Effector memory CD4-positive, alpha-beta T cell (primary cell): ENCODE measurements at places on chromosomes 2 and 18.
A peak's percentile ranks its signal among the peaks of the same experiment; 100 is the strongest.

GRCh38 chr2:237685408-237685807 lies 58.0 kb downstream of the LRRFIP1 start:
- DNase-seq = no peak

- no peak for DNase-seq
These were observed 76.5 kb upstream of the RFX8 start for GRCh38 chr2:101551336-101551888.

DNA sequence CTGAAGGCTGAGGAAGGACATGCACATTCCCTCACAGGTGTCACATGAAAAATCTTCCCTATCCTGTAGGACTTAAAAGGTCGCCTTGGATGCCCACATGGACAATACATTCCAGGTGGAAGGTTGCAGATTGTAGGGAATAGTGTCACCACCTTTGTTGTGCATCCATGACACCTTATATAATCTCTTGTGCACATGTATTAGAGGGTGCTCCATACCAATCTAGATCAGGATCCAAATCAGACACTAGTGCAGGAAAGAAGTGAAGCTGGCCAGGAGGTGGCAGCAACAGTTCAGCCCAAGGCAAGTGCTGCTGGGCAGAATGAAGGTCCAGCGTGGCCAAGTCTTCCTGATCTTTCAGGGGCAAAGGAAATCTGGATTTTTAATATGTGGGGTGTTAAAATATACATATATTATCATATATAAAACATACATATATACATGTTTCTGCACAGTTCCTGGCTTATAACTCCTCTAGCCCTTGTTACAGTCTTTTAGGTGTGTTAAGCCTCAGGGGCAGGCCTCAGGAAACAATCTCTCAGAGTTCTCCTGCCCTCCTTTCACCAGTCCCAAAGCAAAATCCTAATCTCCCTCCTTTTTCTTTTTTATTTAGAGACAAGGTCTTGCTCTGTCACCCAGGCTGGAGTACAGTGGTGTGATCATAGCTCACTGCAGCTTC lies 16.6 kb downstream of the NIF3L1 start:
- DNase-seq = peak; percentile 21

GRCh38 chr2:126303113-126303512 lies 352.8 kb upstream of the GYPC start:
- DNase-seq = no peak

- DNase-seq = no peak
These were observed 60.5 kb upstream of the ST3GAL5 start for GRCh38 chr2:85949280-85949679.

DNA sequence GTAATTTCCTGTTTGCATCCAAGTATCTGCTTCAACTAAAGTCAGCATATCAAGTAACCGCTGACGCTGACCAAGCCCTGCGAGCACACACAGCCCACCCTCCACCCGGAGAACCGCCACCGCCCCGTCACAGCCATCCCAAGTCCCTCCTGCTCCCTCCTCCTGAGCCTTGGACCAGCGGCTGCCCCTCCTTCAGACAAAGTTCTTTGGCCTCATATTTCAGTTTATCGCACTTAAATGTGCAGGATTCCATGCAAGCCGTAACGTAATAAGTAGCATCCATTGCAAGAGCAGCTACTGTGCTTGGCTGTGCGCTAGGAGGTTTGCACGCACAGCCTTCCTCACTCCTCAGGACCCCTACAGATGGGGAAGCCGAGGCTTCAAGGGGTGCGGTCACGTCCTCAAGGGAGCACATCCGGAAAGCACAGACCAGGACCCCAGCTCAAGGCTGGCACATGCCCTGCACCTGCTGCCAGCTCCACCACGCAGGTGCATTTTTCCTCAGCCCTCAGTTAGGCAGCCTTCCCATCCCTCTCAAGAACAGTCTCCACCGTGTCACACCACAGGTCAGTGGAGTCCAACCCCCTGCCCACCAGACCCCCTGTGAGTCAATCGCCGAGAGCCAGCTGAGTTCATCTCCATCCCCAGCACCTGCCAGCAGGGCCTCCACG lies 17.1 kb downstream of the PXDN start:
- DNase-seq = no peak

- DNase-seq = no peak
These were observed 6.2 kb downstream of the KCNIP3 start for GRCh38 chr2:95303191-95303919.

- no peak for DNase-seq
These were observed 24.8 kb downstream of the MAP3K2 start for GRCh38 chr2:127362971-127363370.

- DNase-seq = no peak
These were observed 210.8 kb upstream of the ZEB2 start for GRCh38 chr2:144730711-144731110.

DNA sequence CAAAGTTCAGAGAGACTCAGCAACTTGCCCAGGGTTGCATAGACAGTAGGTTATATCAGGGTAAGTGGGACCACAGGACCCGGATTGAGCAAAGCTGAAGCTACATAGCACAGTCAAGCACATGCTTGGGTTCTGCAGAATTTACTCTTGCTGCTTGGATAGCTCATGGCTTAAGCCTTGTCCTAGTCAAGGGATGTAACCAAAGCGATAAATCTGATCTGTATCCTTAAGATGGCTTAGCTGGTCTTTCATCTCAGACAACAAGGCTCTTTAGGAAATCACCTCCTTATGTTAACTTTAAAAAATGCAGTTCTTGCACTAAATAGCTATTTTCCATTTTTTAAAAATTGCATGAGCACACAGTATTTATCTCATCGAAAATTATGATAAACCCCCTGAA lies 158.5 kb downstream of the LPIN1 start:
- no peak for DNase-seq

DNA sequence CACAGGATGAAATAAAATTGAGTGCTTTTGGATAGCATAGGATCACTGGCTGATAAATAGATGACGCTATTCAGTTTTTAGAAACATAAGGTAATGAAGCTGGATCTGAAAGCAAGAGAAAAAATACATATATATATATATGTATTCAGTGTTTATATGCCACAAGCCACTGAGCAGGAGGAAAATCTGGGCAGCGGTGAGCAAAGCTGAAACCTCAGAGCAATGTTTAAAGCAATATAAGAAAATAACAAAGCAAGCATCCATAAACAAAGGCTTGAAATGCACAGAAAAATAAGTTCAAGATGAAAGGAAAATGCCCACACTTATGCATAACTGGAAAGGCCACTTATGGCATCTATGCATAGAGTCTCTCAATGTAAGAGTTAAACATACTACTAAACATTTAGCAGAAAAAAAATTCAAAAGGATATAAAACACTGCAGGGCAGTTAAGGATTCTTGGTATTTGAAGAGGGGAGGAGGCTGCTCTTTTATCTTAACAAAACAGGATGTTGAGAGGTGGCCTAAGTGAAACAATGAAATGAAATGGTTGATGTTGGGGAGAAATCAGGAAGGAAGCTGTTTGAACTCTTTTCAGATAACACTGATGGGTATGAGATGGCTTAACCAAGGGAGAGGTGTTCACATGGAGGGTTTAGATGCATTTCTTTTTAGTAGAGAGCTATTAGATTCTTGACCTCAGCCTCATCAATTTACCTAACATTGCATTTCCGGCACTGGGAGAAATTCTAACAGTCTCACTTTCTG lies 129.1 kb downstream of the ARHGAP15 start:
- DNase-seq = no peak

DNA sequence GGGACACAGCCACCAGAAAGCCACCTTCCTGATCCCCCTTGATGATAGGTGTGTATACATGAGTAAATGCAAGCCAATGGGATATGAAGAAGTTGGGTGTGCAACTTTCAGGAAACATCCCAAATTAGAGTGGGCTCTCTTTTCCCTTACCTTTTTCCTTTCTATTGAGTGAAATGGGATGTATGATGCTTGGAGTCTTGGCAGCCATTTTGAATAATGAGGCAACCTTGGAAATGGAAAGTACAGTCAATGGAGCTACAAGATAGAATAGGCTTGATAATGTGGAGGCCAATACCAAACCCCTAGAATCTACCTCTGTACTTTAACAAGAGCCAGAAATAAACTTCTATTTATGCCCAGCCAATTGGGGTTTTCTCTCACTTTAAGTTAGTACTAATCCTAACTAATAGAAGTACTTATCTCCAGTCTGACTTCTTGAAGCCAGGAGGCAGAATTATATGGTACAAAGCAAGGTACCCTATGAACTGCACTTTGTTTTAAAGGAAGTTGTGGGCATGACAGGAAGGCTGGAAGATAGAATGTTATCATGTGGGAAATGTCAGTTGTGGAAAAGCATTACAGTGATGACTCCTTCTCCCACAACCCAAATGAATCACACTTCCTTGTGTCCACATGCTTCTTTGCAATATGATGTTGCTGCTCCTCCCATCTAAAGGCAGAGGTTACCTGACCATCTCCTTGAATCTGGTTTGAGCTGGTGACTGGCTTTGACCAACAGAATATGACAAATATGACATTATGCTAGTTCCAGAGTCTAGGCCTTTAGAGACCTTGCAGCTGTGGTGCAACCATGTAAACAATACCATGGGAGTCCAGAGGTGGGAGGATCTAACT lies 12.9 kb upstream of the NABP1 start:
- no peak for DNase-seq

- no peak for DNase-seq
These were observed 43.0 kb downstream of the WIPF1 start for GRCh38 chr2:174554529-174555150.

GRCh38 chr2:27159271-27159670 lies 10.5 kb downstream of the TCF23 start:
- no peak for DNase-seq

DNA sequence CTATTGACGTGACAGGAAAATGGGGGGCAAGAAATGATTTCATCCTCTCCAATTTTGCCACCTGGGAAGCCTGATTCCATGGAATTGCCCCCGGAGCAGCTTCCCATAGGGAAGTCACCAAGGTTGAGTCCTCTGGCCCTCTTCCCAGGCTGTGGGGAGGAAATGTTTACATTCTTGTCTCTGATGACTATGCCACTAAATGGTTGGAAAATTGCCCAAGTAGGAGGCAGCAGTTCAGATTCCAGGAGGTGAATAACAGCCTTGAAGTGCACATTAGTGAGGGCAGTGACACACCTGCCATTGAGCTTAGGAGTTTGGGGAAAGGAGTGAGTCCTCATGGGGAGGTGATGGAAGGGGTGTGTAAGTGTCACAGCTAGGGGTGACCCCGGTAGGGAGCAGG lies 449.2 kb upstream of the DCC start:
- no peak for DNase-seq

DNA sequence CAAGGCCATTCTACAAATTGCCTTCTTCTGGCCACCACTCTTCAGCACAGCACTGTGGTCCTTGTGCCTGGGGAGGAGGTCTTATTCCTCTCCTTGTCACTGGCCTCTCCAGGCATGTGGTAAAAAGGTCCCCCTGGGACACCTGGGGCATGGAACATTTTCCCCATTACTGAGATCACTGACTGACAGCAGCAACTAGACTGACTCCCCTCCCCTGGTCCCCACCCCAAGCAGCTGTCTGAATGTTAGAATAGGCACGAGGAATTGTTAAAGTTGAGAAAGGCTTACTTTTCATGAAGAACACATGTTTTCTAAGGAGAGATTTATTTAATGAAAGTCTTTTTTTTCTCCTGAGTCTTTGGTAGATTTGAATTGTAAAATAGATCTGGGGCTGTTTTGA lies 39.5 kb upstream of the RTN4 start:
- DNase-seq = no peak

- DNase-seq = no peak
These were observed 115.3 kb upstream of the TANK start for GRCh38 chr2:161044921-161045320.

GRCh38 chr2:212745359-212745758 lies 206.8 kb upstream of the ERBB4 start:
- DNase-seq = no peak

DNA sequence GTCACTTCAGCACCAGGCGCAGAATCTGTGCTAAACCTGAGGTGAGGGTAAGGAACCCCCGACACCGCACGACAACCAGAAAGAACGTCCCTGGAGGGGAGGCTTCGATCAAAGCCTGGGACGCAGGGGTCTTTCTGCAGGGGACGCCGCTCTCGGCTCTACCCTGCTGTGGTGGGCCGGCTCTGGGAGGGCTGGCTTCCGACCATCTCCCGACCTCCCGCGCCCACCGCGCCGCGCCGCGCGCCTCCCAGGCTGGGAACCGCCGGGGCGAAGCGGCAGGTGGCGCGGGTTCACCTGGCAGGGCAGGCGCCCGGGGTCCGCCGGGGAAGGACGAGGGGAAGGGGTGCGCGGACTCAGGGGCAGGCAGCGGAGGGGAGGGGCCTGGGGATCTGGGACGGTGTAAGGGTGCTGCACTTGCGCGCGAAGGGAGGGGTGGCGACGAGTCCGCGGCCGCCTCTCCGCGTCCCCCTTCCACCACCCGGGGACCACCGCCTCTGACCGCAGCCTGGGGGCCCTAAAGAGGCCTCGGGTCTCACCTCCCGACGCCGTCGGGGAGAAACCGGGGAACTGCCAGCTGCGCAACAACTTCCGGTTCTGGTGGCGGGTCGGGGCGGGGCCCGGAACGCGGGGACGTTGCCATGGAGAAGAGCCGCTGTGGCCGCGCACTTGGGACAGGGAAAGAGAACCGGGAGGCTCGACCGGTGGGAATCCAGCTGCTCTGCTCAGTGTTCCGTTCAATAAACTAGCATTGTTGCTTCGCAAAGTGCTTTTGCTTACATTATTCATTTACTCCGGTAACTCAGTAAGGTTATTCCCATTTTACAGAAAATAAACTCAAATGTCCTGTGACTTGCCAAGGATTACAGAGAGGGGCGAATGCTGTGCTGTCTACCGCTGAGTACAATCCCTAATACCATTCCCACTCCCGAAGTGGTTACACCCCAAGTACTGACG lies at the start of gene ZNF396:
TSS of gene ZNF396 (minus strand) at position 596 of the 954 bp plus-strand sequence. CDS start 3,045 bp downstream, outside the sequence.
- DNase-seq = peak; percentile 60

DNA sequence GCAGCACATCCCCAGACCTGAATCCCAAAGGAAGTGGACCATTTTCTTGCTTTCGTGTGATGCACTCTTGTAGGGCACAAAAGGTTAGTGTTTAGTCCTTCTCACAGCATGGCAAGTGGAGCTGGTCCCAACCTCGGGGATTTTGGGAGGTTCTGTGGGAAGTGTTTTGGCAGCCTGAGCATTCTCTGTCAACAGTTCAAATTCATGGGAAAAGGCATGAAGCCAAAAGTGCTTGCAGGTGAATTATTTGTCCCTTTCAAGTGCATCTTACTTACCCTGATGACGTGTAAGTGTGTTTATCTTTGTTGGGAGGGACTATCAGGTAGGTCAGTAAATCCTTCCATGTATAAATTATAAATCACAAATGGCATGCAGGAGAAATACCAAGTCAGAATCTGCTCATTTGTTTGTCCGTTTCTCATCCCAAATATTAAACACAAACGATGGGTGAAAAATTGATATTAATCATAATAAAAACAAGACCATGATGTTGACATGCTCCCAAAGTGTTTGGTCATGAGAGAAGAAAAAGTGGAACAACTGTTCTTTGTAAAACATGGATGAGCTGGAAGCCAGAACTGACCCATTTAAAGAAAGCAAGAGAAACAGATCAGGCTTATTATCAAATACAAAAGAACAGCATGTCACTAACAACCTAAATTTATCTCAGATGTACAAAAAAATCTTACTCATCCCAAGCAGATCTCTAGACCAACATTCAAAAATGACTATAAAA lies 57.6 kb downstream of the EPHA4 start:
- DNase-seq = no peak

- no peak for DNase-seq
These were observed 125.9 kb downstream of the PLA2R1 start for GRCh38 chr2:159936471-159936870.

- DNase-seq = no peak
These were observed 1092.0 kb upstream of the LRRTM1 start for GRCh38 chr2:81396417-81397019.
